ENCODE measurements at places on chromosomes 6 and 20.

GRCh38 chr20:11654766-11655165 lies 262.9 kb upstream of the BTBD3 start:
- DNase-seq, result no peak

DNA sequence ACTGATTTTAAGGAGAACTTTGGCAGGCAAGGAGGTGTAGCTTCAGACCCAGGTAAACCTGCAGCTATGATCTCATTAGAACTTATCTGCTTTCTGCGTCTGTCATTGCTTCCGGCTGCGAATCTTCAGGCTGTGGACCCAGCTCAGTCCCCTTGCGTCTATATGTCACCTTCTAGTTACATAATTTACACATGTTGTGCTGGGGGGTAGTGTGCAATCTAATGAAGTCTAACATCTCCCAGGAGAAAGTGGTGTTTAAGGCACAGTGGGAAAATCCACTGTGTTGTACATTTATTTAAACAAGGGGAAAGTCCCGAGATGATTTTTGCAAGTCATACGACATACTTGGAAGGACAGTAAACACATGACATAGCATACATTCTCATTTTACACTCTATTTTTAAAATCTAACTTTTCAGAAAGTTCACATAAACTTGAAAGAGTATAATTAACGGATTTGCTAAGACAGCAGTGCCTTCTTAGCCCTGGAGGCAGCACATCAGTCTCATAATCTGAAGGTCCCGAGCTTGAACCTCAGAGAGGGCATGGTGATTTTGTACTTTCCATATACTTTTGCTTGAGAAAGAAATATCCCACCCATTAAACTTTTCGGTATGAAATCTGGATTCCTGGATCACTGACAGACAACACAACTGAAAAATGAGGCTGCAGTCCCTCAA lies 35.2 kb downstream of the GPX6 start:
- no peak for DNase-seq

DNA sequence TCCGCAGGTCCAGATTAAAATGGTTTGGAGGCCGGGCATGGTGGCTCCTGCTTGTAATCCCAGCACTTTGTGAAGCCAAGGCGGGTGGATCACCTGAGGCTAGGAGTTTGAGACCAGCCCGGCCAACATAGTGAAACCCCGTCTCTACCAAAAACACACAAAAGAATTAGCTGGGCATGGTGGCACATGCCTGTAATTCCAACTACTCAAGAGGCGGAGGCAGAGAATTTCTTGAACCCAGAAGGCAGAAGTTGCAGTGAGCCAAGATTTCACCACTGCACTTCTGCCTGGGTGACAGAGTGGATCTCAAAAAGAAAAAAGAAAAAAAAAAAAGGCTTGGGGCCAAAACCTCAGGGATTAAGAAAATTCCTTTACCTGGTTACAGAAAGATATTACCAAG lies 30.5 kb downstream of the C6orf15 start:
- no peak for DNase-seq

GRCh38 chr6:118770835-118771234 lies 119.4 kb upstream of the CEP85L start:
- DNase-seq, result no peak

DNA sequence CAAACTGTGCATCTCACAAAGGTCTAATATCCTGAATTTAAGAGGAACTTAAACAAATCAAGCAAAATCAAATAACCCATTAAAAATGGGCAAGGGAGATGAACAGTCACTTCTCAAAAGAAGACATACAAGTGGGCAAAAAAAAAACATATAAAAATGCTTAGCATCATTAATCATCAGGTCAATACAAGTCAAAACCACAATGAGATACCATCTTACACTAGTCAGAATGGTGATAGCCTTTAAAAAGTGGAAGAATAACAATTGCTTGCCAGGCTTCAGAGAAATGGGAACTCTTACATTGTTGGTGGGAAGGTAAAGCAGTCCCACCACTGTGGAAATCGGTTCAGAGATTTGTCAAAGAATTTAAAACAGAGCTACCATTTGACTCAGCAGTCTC lies 646.7 kb upstream of the PTCHD4 start:
- no peak for DNase-seq

DNA sequence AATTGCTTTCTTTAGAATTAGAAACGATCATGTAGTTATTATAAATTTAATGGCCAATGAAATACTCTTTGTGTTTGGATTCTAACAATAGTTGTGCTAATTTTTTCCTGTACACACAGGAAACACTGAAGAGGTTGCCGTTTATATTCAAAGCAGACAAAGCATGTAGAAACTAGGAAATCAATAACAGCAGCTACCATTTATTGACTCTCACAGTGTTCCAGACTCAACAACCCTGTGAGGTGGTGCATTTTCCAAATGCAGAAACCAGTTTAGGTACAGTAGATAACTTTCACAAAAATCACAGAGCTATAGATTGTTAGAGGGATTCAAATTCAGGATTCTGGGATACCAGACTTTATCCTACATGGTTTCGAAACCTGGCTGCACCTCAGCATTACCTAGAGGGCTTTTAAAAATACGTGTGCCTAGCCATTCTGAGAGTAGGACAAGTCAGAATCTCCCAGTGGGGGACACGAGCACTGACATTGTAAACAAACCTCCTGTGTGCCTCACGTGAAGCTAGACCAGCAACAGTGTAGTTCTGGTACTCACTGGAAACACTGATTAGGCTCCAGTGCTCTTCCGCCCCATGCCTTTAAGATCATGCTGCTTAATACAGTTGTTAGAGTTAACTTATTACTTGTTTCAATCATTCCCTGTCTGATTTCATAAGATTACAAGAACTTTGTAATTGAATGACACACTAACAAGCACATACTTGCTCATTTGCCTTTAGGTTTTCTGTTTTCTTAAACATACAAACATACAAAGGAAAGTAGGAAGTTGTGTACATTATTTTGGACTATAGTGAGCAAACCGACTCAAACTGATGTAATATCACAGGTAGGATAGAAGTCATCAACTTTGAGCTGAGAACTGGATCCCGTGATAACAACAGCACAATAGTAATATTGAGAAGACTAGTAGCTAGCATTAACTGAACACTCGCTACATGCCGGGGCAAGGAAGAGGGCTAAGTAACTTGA lies 65.8 kb downstream of the MAP3K4 start:
- DNase-seq, result no peak

GRCh38 chr6:42947950-42948349 lies 12.6 kb upstream of the GNMT start:
- no peak for DNase-seq

DNA sequence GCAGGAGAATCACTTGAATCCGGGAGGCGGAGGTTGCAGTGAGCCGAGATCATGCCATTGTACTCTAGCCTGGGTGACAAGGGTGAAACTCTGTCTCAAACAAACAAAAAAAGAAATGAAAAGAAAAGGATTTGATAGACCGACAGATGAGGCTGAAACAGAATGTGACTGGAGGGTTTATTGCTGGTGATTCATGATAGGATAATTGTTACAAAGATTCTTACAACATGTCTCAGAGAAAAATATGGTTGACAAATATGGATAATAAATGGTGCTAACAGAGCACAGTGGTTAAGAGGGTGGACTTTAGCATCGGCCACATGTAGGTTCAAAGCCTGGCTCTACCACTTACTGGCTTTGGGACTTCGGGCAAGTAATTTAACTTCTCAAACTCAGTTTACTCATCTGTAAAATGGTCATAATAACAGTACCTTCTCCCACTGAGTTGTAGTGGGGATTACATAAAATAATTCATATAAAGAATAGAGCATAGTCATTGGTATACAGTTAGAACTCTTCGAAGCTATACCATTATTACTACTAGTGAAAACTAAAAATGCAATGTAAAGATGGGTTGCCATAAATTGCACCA lies 131.9 kb downstream of the MAP3K7 start:
- DNase-seq, result no peak

DNA sequence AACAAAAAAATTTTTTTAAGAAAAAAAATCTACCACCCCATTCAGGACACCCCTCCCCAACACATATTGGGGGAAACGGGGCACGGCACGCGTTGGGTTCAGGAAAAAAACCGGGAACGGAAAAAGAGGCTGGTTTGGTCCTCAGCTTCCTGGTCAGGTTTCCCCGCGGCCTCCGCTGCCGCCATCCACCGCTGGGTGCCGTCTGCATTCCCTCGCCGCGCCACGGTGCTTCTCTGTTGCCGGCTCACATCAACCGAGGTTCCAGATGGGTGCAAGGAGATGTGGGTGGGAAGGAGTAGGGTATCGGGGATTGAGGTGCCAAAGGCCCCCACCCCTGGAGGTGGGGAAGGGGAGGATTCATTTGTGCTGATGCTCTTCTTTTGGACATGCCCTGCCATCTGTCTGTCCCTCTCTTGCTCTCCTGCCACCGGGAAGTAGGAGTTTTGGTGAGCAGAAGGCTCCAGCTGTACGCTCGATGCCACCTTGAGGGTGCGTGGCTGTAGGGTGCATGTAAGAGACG lies 5.8 kb downstream of the MCCD1 start:
- no peak for DNase-seq

DNA sequence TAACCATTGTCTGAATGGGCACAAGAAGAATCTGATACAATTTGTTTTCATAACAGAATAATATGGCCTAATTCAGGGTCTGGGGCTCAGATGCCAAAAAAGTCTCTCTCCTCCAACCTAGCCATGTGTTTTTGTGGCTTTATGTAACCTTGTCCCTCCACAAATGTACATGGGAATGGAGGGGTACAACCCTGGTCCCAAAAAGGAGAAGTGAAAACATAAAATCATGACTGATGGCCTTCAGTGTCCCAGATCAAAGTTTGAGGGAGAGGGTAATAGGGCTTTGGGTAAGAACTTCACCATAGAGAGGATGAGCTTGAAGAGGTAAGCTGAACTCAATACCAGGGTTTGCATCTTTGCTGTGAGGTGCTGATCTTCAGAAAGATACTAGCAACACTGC lies 136.3 kb upstream of the BACH2 start:
- no peak for DNase-seq

DNA sequence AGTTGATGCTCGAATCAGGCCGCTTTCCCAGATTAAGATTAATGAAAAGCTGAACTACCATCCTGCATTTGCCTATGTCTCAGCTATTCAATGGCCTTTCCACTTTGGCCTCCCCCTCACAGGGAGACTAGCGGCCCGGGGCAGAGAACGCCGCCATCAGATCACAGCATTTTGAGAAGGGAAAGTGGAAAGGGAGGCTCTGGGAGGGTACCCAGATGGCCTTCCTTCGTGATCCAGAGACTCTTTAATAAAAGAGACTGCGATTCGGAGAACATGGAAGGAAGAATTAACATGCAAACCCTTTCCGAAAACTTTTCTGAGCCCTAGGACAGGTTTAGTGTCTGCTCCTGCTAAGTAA lies 533 bp downstream of the MRPS18A start:
- no peak for DNase-seq

DNA sequence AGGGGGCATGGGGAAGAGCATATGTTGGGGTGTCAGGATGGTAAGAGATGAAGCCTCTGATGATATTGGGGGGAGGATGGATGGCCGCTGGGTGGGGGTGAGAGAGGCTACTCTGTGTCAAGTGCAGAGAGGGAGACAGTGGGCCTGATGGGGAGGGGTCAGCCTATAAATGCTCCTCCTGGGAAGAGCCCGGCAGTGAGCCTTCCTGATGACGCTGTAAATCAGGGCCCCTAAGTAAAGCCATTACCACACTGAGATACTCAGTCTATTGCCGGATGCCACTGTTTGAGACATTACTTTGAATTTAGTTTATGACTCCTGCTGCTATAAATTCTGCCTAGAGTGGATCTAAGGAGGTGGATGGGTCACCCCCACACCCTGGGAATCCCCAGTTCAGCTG lies 28.1 kb downstream of the LRFN2 start:
- DNase-seq, result no peak
